ENCODE measurements at places on chromosomes 16 and 17.
A peak's percentile ranks its signal among the peaks of the same experiment; 100 is the strongest.

GRCh38 chr16:66423177-66423576 lies 3.9 kb upstream of the BEAN1 start:
- DNase-seq, result no peak

DNA sequence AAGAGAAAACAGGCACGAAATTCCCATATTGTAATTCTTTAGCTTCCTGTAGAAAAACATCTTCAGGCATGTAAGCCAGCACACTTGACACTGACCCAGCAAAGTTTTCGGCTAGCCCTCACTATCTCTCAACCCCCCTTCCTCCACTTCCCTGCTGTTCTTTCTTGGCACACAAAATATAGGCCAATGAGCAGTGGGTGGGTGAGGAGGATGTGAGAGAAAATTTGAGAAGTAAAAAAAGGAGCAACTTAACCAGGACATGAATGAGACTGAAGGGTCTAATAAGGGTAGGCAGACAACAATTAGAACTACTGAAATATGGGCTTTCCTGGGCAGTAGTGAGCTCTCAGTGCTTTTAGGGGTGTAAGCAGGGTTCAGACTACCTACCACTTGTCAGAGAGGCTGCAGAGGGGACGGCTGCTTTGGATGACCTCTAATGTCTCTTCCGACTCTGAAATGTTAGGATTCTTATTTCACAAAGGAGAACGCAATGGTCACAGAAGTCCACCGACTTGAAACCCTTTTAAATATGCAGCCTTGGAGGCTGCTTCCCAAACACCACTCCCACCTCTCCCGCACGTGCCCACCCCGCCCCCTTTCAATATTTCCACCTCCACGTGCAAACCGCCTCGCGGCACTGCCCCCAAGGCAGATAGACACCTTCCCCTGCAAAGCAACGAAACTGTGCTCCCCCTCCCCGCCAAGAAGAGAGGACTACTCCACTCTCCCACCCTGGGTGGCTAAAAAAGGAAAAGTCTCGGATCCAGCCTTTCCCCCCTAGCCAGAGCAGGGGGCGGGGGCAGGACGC lies 889 bp downstream of the MBTD1 start:
- DNase-seq, result no peak

DNA sequence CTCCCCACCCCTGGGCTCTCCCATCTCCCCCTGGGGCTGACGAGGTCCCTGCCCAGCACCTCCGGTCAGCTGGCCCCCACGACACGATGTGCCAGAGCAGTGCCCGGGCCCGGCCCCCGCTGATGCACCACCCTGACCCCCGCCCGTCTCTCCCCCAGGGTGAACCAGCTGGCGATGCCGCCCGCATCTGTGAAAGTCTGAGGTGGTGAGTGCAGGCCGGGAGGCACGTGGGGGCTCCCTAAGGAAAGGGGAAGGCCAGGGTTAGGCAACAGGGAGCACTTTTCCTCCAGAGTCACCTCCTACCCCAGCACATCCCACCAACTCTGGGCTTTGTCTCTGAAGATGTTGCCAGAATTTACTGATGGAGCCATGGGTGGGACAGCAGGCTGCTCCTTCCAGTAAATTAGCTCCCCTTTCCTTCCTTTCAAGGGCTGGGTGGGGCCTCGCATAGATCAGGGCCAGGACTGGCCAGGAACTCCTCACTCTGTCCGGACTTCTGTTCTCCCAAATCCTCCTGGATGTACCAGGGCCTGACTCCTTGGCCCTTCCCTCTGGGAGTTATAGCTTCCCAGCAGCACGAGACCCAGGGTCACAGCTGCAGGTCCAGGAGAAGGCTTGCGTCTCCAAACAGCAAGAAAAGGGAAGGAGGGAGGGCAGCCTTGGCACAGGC lies 18.3 kb downstream of the MYBBP1A start:
- DNase-seq, result no peak

- no peak for DNase-seq
Measured at GRCh38 chr16:85365120-85365519, 248.0 kb upstream of the GSE1 start.

- no peak for DNase-seq
Measured at GRCh38 chr16:53492503-53492902, 10.5 kb downstream of the AKTIP start.

- no peak for DNase-seq
Measured at GRCh38 chr17:47819475-47819874, 2.1 kb downstream of the OSBPL7 start.

GRCh38 chr17:12041312-12041711 lies 20.6 kb downstream of the MAP2K4 start:
- no peak for DNase-seq

- DNase-seq, result no peak
Measured at GRCh38 chr16:15604460-15605440, 38.2 kb downstream of the MARF1 start.

GRCh38 chr16:12153662-12154061 lies 177.1 kb downstream of the SNX29 start:
- no peak for DNase-seq

- no peak for DNase-seq
Measured at GRCh38 chr16:64008131-64008530, 1113.7 kb downstream of the CDH11 start.

DNA sequence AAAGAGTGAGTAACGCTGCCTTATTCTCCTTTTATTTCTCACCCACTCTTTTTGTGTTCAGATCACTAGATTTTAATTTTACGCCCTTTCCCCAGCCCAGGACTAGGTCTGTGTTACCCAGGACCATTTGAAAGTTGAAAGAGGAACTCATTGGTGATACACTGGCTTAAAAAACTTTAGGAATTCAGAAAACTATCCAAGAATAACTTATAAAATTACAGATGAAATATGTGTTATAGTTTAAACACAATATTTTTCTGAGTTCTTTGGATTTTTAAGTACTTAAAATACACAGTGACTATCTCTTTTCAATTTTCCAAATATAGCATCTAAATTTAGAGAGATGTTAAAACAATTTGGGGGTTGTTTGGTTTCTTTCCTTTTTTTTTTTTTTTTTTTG lies 385.2 kb downstream of the CDH13 start:
- no peak for DNase-seq

DNA sequence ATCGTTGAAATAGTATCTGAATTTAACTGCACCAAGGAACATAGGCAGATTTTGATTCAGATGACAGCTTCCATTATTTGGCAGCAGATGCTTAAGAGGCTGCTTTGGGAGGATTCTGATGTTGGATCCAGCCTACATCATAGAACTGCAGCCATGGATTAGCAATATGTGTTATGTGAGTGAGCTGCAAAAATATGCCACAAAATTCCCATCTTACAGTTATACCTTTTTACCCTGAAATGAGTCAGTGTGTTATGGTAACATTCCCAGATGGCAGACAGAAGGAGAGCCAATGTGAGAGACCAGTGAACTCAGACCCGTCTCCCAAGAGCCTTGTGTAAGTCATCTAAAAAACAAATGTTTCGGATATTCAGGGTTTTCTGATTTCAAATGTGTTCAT lies 206.1 kb downstream of the CDH13 start:
- DNase-seq, result no peak

- peak; percentile 84 for DNase-seq
Measured at GRCh38 chr16:3152277-3152990, 17.6 kb downstream of the ZNF213 start.

- no peak for DNase-seq
Measured at GRCh38 chr16:57694725-57695679, at the start of gene DRC7. TSS of gene DRC7 (plus strand) at chr16:57694806. CDS start at chr16:57697950, 3,144 bp downstream.

- peak; percentile 32 for DNase-seq
Measured at GRCh38 chr17:32007463-32008298, 498 bp downstream of the LRRC37B start.

DNA sequence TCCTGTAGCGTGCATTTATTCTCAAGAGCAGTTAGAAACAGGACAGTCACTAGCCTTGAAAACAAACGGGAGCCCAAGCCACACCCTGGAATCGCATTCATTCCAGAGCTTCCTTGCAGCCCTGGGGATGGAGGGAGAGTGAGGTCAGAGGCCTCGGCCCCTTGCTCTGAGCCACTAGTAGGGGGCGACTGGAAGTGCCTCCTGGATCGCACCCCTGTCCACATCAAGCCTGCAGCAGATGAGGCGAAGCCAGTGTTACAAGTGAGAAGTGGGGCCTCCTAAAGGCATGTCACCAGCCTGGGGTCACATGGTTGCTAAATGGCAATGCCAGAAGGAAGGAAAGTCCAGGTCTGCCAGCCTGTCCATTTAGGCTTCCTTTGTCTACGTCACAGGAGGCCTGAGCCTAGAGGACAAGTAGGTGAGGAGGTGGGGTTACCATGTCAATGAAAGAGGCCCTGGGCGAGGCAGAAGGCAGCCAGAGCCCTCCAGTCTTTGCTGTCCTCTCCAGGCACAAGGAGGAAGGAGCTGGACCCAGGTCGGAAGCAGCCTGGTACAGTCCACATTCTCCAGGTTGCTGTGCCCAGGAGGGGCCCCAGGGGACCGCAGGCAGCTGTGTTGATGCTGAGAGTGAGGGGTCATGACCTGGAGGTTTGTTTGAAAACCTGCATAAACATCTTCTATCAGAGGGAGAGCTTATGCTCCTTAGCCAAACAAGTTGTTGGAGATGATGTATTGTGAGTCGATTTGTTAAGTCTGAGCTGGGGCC lies 3.0 kb upstream of the RCVRN start:
- no peak for DNase-seq

DNA sequence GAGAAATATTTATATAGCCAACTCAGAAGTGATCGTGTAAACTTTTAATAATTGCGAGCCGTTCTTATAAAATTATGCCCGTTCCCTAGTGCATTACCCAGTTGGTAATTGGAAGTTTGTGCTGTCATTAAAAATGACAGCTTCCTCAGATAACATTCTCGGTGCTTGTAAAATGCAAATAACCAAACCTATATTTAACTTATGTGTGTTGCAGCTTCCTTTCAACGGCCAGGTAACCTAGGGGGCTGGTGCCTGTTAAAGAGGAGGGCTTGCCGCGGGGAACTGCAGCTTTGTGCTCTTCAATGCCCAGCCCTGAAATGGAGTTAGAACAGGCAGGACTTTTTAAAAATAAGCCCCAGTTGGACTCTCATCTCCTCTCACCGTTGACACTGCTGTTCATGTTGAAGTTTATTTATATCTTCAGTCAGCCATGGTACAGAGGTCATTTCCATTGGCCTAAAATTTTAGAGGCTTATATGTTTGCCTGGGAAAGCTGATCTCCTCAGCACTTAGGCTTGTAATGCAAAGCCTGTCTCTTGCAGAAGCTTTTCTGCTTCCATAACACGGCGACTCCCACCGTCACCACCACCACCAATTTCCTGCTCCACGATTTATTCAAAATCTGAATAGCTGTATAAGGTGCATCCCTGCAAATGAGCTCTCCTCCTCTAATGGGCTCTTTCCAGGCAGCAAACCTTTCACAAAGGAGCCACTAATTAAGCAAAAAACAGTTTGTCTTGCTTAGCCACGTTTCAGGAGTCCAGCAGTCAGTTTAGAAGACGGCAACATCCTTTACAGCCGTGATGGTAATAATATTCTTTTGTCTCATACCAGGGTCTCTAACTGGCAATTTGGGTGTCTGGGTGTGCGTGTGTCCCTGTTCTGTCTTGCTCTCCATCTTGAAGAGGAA lies 74.7 kb downstream of the RPA1 start:
- DNase-seq, result no peak

DNA sequence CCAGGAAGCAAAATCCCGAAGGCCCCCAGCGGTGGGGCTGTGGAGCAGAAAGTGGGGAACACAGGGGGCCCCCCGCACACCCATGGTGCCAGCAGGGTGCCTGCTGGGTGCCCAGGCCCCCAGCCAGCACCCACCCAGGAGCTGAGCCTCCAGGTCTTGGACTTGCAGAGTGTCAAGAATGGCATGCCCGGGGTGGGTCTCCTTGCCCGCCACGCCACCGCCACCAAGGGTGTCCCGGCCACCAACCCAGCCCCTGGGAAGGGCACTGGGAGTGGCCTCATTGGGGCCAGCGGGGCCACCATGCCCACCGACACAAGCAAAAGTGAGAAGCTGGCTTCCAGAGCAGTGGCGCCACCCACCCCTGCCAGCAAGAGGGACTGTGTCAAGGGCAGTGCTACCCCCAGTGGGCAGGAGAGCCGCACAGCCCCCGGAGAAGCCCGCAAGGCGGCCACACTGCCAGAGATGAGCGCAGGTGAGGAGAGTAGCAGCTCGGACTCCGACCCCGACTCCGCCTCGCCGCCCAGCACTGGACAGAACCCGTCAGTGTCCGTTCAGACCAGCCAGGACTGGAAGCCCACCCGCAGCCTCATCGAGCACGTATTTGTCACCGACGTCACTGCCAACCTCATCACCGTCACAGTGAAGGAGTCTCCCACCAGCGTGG lies 6.5 kb downstream of the CBX2 start:
- DNase-seq, result no peak

GRCh38 chr16:17168181-17168580 lies 302.6 kb downstream of the XYLT1 start:
- DNase-seq, result no peak

GRCh38 chr17:82791532-82791931 lies 39.7 kb downstream of the TBCD start:
- no peak for DNase-seq

- DNase-seq, result no peak
Measured at GRCh38 chr17:59151006-59151405, 4.0 kb downstream of the SKA2 start.

DNA sequence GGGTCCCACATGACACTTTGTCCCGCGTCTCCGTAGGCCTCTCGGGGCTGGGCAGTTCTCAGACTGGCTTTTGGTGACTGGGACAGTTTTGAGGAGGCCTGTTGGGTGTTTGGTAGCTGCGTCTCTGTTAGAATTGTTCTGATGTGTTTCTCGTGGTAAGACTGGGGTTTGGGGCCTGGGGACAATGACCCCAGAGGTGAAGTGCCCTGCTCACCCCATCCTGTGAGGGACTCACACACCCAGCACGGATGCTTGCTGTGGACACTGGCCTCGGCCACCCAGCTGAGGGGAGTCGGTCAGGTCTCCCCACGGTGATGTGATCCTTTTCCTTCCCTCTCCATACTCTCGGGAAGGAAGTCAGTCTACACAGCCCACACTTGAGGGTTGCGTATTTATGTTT lies 50.3 kb downstream of the METRNL start:
- DNase-seq, result no peak

- DNase-seq, result no peak
Measured at GRCh38 chr16:71442051-71442440, at the start of gene TLE7. TSS of gene TLE7 (minus strand) at chr16:71442054. CDS start at chr16:71433324, 8,730 bp downstream.

DNA sequence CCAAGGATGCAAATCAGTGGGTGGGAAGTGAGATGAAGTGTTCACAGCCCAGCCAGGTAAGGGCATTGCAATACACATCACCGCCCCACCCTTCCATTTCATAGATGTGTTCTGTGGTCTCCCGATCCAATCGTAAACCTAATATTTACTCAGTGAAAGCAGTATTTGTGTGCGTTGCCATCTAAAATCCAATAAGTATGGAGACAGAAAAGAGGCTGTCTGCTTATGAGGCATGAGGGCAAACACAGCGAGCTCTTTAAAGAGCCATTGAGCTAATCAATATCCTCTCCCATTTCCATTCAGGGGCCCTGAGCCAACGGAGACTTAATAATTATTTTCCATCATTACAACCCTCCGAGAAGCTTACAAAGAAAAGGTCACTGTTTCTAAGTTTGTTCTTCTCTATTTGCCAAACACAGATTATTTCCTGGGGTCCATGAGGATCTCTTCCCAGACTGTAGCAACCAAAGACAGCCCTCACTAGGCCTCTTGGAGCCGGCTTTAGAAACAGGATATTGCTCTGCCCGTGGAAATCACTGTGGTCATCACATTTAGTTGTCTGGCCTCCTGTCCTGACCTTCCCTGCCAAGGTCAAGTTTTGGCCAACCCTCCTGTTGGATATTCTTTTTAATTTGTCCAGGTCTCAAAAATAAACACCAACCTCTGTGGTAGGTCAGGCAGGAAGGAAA lies 120.1 kb downstream of the SLC39A11 start:
- DNase-seq, result no peak
